ENCODE measurements at places on chromosomes 6 and 20.

DNA sequence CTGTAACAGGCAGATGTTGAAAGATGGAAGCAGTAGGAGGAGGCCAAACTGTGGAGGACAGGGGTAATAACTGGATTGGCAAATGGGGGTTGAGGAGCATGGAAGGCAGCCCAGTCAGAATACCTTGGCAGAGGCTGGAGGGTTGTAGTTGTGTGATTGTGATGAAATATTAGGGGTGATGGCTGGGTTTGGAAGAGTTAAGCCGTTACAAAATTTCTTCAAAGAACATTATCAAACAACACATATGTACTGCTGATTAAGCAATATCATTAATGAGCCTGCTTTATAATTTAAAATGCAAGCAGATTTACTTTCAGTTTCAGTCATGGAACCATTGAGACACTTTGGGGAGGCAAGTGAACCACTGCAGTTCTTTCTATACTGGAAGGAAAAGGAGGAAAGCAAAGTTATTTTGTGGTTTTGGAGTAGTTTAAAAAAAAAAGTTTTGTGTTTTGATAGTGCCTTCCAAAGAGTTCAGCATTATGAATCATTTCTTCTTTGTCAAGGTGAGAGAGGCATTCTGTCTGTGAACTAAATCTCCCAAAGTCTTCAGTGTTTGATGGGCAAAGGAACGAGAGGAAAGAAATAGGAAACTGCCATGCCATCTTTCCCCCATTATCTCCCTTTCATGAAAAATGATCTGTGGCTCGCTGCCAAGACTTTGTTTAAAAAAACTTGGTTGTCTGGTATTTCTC, 20.7 kb downstream of the FOXO3 start:
- no peak for DNase-seq

DNA sequence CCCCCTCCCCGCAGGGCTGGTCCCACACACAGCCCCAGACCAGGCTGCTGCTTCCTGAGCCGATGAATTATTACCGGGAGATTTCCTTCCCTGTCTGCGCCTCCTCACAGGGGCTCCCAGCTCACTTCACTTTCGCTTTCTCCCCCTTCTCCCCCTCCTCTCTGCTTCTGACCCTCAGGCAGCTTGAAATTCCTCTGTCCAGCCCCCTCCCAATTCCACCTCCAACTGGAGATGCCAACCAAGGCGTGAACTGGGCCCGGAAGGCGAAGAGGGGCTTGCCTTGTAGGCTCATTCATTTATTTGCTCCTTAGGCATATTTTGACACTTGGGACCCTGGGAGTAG, 1.7 kb upstream of the TCF15 start:
- DNase-seq: no peak

- DNase-seq: no peak
Measured at GRCh38 chr20:52432740-52433139, 241.2 kb upstream of the ZFP64 start.

DNA sequence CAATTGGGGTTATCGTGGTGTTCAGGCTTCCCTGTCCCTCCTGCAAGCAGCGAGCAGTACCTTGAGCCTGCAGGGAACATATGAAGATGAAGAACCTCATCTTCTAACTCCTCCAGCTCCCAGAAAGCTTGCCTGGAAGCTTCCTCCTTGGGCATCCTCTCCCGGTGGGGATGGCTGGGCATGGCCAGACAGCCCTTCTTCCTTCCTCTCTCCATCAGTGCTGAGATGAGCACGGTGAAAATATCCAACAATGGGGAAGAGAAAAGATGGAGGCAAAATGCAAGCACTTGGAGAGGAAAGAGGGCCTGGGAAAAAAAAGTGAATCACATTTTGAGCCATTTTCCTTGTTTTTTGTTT, 107.7 kb upstream of the FOXA2 start:
- no peak for DNase-seq

DNA sequence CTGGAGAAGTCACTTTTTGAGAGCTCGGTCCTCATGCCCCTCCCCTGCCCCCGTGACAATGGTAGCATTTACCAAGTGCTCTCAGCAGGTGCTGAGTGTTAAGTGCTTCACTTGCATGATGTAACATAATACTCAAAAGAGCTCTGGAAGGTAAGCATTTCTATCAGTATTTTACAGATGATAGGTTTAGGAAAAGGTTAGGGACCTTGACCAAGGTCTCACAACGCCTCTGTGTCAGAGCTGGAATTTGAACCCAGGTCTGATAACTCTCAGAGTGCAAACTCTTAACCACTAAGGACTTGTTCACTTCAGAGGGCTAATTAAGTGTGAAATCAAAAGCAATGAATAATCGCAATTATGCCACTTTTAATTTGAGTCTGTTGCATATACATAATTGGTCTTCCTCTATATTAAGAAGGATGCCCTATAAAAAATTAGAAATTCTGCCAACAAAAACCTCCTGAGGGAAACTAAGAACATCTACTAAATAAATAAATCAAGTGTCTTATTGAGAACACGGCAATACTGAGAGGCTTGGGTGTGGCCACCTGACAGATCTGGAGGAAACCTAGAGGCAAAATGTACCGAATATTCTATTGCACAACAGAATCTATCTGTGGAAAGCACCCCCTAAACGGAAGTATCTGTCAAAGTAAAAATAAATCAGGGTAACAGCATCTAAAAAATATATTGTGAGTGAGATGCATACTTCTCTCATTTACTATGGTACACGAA, 109.8 kb downstream of the BACH2 start:
- no peak for DNase-seq

GRCh38 chr20:10921491-10922010, 247.8 kb upstream of the JAG1 start:
- no peak for DNase-seq

DNA sequence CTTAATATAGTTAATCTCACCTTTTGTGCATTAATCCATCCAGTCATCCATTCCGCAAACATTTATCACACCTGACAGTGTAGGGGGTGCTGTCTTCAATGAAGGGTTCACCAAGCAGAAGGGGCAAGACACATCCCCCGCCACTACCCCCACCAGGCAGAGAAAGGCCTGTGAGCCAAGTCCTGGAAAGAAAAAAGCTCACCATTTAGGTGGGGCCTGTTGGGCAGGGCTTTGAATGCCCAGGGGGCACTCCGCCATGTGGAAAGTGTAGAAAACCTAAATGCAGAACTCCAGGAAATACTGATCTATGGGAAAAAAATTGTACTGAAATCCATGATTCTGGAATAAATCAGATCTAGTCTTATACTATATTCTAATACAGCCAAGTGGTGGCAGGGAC, 4.8 kb upstream of the STX16 start:
- no peak for DNase-seq

GRCh38 chr20:43658723-43659419, 8.0 kb upstream of the MYBL2 start:
- DNase-seq: no peak

DNA sequence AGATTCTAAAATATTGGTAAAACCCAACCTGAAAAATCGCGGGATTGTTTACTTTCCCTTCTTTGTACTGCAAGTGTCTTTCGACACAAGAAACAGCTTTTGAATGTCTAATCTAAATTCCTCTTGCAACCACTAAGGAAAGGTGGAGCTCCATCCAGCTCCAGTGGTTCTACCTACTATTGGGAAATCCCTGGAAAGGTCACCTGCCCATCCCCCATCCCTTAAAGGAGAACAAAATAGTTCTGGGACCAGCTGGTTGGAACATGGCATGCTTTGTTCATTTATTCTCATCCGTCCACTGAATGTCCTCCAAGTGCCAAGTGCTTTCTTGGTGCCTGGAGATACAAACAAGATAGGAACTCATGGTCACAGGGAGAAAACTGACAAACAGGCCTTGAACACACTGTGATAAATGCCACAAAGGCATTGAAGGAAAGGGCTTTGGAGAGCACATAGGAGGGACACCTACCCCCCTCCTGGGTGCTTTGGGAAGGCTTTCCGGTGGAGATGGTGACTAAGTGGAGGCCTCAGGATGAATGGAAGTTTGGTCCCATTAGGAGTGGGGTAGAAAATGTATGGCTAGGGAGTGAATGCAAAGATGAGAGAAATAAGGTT, 2.3 kb upstream of the CITED2 start:
- no peak for DNase-seq

DNA sequence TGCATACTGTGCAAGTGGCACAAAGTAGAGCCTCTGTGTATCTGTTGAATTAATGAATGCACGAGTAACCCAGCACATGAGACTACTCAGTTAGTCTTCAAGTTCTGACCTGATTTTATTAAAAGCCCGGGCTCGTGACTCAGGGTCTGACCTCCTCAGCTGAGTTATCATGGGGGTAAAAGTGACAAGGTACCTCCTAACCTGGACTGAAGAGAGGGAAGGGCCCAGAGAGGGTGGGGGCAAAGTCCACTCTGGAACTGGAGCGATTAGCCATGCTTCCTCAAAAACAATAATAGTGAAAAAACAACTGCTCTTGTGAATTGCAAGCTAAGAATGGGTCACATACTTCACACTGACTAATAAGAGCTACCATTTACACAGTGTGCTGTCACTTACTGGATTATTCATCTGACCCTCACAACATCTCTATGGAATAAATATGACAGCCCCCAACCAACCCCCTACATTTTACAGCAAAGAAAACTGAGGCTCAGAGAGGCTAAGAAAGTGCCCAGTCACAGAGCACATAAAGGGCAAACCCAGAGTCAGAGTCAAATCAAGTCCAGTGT, 26.7 kb downstream of the TRERF1 start:
- no peak for DNase-seq

GRCh38 chr6:39553860-39554802, 171.1 kb downstream of the KIF6 start:
- DNase-seq: no peak

- DNase-seq: no peak
Measured at GRCh38 chr6:105797983-105798453, 288.1 kb upstream of the PRDM1 start.

GRCh38 chr6:79420054-79420453, 117.2 kb downstream of the LCA5 start:
- no peak for DNase-seq

DNA sequence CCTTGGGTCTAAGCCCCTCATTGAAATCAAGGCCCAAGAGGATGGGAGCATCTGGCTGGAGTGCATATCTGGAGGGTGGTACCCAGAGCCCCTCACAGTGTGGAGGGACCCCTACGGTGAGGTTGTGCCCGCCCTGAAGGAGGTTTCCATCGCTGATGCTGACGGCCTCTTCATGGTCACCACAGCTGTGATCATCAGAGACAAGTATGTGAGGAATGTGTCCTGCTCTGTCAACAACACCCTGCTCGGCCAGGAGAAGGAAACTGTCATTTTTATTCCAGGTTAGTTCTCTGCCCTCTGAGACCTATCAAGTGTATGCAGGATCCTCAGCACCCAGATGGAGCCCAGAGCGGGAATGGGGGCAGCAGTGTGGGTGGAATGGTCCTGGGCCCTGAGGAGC, 5.1 kb downstream of the BTN2A2 start:
- no peak for DNase-seq

GRCh38 chr6:52513464-52513863, 63.4 kb downstream of the TRAM2 start:
- no peak for DNase-seq

DNA sequence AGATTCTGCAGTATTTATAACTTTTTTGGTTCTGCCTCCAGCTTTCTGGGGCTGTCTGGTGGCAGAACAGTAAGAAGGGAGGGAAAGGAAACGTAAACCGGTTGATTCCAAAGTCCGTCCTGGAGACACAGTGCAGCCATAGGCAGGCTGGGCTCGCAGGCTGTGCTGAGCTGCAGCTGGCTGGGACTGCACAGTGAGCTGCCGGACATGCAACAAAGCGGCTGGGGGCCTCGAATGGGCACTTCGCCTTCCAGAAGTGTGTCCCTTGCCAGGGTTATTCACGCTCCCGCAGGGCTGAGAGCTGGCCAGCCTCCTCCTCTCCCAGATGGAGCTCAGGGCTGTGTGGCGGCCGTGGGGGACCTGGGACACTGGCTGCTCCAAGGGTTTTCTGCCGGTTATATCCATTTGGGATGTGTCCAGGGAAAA, 78.1 kb upstream of the CD93 start:
- DNase-seq: no peak

- no peak for DNase-seq
Measured at GRCh38 chr20:25372584-25373336, 17.9 kb downstream of the ABHD12 start.

DNA sequence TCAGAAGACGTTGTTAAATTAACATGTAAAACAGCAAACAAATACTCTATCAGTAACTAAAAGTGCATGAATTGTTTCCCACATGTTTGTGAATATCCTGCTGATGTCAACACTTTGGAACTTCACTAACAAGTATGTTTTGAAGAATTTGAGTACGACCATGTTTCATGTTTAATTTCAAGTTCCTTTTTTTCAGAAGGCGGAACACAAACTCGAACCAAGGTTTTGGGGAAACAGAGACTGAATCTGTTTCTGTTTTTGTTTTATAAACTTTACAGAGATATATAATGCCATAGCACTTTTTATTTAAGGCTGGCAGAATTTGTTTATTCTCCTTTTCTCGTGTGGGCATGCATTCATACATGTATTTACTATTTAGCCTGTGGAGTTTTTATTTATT, 509.3 kb upstream of the CITED2 start:
- DNase-seq: no peak

- DNase-seq: no peak
Measured at GRCh38 chr6:166308033-166308768, at the start of gene PRR18. TSS of gene PRR18 (minus strand) at chr6:166308392. CDS start at chr6:166308142, 250 bp downstream.

DNA sequence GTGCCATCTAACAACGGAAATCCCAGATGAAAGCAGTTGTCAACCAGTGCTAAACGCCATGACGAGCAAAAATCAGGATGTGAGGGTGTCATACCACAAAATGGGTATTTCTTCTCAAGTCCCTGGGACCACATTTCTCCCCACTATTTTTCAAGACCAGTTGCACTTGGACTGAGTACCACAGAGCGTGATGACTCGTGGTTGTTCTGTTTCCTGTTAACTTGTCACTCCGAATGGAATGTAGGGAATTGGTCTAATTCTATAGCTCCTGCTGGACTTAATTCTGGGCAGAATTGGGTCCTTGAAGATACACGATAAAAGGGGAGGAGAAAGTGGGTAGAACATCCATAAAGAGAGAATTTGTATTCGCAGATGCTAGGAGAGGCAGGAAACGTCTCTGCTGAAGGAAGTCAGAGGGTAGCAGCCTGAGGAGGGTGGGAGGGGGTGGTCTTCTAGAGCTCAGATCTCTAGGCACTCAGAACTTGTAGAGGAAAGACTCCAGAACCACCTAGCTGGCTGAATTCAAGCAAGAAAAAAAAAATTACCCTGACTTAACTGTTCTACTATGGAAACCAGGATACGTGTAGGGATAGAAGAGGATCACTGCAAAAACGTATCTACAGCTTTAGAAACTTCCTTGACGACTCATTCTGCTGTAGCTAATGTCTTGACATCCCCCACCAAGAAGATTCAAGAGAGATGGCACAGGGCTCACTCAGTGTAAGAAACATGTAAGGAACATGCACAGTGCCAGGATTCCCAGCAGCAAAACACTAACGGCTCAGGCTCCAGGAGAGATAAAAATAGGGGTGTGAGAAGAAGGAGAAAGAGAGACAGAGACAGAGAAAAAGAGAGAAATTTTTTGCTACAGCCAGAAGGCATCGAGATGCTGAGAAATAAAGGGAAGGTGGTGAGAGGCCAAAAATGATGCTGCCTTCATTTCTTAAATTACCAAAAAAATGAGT, 494.7 kb downstream of the CD83 start:
- no peak for DNase-seq

Measured in activated CD4-positive, alpha-beta T cell treated with anti-CD3 and anti-CD28 coated beads, Interleukin-2, amount 50 U/mL, for 4 hours (primary cell).